Cardiac fibroblast (primary cell): ENCODE measurements at places on chromosomes 5 and 9.

DNA sequence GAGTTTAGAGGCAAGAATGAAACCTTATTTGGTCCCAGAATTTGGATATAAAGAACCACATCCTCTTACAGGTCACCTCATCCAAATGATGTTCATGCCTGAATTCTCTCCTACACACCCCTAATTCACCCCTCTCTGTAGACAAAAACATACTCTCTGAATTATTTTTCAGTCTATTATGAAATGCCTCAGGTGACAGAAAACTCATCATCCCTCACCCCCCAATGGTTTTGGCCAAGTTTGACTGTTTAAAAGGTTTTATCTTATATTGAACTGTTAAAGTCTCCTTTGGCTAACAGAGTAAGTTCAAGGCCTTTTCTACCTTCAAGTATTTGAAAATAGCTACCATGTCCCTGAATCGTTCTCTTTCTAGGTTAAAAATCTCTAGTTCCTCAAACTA is 2.3 kb upstream of the CD180 start:
- DNase-seq = no peak

DNA sequence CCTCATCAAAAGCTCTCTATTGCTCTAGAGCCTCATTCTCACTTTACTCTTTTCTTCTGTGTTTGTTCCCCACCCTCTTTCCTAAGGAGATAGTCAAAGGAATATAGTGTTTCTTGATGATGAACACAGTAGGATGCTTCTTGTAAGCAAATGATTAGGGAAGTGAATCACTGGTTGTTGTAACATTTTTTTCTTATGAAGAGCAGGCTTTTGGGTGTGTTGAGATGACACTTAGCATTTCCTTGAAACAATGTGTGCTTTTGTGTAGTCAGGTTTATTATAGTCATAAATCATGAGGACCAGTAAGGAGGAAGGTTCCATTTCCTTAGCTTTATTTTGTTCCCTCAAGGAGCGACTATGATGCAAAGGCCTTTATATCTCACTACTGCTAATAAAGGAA is 1991.3 kb upstream of the C9orf72 start:
- no peak for DNase-seq

- peak; percentile 56 for DNase-seq
These were observed 57.4 kb downstream of the ATPSCKMT start for GRCh38 chr5:10192309-10192708.

GRCh38 chr5:135319458-135319857 is 79.6 kb downstream of the MACROH2A1 start:
- no peak for DNase-seq

DNA sequence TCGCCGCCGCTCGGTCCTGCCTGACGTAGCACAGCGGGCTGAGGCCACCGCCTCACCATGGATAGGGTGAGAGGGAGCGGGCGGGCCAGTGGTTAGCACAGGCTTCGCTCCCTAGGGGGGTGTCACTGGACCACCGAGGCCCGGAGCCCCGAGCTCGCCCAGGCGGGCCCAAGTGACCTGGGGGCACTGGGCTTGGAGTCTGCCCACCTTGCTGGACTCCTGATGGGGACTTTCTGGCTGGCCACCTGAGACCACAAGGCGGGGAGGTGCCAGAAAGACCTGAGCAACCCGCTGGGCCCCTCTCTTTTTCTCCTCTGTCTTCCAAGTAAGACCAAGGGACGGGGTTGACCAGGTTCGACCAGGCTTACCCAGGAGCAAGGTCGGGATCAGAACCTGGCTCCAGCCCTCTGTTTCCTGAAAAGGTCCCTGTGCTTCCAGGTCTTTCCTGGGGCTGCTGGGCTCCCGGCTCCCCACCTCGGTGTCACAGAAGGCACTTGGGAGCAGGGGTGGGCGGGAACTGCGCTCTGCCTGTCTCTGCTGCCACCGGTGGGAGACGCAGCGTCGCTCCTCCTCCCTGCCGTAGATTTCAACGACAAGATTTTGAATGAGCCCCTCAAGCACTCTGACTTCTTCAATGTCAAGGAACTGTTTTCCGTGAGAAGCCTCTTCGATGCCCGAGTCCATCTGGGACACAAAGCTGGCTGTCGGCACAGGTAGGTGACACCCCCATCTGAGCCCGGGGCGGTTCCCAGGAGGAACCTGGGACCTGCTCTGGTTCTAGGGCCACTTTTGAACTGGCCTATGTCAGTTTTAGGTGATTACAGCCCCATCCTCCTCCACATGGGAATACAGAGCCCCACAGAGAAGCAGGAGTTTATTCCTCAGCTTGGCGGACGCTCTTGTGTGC is 1.0 kb downstream of the MRPS2 start:
- DNase-seq = no peak

GRCh38 chr5:58071566-58071965 is 388.3 kb downstream of the PLK2 start:
- no peak for DNase-seq

GRCh38 chr5:178398901-178399700 is 166.5 kb upstream of the PHYKPL start:
- DNase-seq = no peak

- peak; percentile 26 for DNase-seq
These were observed 321.4 kb upstream of the WWC1 start for GRCh38 chr5:167969998-167970397.

- no peak for DNase-seq
These were observed 64.2 kb upstream of the GNE start for GRCh38 chr9:36322462-36322861.

GRCh38 chr5:79793304-79793703 is 103.7 kb downstream of the CMYA5 start:
- no peak for DNase-seq
